Stimulated activated CD8-positive, alpha-beta memory T cell treated with anti-CD3 and anti-CD28 coated beads, Interleukin-4, amount 100 ng/mL, for 48 hours (primary cell): ENCODE measurements at places on chromosomes 5 and 9.
A peak's percentile ranks its signal among the peaks of the same experiment; 100 is the strongest.

GRCh38 chr9:113446323-113446740 lies 17.2 kb upstream of the RGS3 start:
- DNase-seq: no peak

DNA sequence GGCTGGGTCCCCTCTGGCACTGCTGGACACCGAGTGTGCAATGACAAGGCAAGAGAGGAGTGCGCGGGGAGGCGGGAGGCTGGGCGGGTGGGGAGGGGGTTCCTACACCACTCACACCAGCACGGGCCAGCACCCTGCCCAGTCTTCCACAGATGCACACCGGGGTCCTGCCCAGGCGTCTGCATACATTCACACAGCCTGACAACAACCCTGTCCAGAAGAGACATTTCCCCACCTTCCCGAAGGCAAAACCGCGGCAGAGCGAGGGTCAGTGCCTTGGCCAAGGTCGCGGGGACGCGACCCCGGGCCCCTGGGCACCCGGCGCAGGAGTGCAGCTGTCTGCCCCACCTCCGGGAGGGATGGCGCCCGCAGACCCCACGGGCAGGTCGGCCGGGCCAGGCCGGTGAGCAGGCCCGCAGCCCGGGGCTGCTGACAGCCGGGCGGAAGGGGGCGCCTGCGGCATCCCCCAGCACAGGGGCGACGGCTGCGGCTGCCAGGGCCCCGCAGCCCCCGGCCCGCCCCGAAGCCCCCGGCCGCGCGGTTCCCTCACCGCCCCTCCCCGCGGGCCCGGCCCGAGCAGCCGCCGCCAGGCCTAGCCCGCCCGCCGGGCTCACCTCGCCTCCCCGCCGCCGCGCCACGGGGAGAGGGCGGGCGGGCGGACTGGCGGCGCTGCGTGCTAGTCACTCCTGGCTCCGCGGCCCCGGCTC lies 496 bp downstream of the MAPK9 start:
- peak; percentile 37 for DNase-seq

DNA sequence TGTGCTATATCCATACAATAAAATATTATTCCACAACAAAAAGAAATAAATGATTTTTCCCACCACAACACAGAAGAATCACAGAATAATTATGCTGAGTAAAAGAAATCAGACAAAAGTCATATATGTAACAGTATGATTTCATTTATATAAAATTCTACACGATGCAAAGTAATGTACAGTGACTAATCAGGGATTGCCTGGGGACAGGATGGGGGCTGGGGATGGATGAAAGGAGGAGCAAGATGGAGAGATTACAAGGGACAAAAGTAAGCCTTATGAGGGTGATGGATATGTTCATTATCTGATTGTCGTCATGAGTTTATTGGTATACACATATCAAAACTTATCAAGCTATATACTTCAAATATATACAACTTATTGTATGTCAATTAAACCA lies 154.0 kb downstream of the FBN2 start:
- no peak for DNase-seq

GRCh38 chr9:16356196-16356765 lies 514.2 kb downstream of the BNC2 start:
- no peak for DNase-seq
